Upper lobe of right lung (tissue), 1 donor: ENCODE measurements at places on chromosomes 12 and 14. TPM values are rescaled to one million over a fixed set of nuclear protein-coding genes. Genes with fewer than 3 reads are reported as not detected.

DNA sequence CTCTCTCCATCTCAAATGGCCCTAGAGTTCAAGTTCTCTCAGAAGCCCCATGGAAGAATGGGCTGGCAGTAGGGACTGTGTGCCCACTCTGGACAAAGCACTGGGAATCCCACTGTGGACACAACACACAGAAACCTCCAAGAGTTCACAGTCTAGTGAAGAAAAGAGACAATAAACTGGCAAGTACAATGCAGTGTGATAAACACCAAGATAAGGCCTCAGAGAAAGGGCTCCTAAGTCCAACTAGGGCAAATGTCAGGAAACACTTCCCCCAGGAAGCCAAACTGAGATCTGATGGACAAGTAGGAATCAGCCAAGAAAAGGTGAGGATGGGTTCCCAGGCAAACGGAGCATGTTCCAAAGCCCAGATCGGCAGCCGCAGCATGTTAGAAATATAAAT, 5.4 kb downstream of the VSIG10 start:
- no peak for DNase-seq

GRCh38 chr12:110501399-110501751, 536 bp downstream of the VPS29 start:
- no peak for DNase-seq

GRCh38 chr12:32843528-32844095, 53.0 kb downstream of the PKP2 start:
- no peak for DNase-seq

- DNase-seq: no peak
Measured at GRCh38 chr12:87670448-87670847, 358.8 kb downstream of the C12orf50 start.

The NKX2-1 gene
- 177 TPM for total RNA-seq

DNA sequence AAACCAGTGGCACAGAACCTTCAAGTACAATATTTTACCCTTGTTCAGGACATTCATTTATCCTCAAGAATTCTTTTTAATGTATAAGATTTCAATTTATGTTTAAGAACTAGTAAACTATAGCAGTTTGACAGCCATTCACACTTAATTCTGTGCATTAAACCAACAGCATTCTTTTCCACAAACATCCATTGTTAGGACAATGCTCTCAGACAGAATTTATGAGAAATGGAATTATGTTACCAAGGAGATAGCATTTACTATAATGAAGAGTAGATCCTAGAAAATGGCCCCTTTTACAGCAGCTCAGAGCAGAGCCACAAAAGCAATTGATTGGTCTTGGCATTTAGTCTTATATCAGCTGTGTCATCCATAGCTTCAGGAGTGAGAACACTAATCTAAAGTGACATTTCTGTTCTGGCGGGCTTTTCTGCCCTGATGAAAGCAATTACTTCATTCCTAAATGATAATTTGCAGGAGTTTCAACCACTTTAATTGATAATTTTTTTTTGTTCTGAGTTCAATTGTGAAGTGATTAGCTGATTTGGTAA, 268.9 kb downstream of the NPAS3 start:
- no peak for DNase-seq

DNA sequence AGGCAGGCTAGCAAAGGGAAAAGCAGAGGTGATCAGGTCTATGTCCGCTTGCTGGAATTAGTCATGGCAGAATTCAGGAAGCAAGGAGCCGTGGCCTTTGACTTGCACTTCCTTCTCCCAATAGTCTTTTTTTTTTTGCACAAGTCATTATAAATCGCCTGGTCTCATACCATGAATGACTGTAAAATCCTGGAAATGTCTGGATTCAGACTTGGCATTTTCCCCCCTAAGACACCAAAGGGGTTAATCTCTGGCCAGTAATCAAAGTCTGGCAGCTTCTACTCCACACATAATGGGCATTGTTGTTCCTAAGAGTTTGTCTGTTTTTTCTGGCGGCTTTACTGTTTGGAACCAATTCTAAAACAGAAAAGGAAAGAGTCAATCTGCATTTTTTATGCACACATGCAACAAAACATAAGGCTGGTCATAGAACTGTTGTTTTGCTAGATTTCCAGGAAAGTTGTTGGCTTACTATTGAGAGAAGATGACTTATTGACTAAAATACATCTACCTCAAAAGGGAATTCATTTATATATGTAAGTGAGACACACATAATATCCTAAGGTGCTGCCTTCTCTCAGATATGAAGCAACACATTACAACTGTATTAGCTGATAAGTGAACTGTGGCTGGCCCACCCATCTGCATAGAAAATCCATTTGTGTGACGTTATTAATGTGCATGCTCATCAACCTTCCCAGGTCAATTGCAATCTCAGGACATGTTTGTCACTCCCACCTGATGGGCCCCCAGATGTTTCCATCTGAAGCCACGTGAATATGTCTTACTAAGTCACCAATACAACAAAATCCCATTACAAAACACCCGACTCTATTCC, 157.3 kb downstream of the BTG1 start:
- DNase-seq: no peak

GRCh38 chr12:104426926-104427546, 29.7 kb upstream of the CHST11 start:
- no peak for DNase-seq

The CLEC2A gene
- not detected for total RNA-seq

The C1RL gene
- 91.6 TPM for total RNA-seq

DNA sequence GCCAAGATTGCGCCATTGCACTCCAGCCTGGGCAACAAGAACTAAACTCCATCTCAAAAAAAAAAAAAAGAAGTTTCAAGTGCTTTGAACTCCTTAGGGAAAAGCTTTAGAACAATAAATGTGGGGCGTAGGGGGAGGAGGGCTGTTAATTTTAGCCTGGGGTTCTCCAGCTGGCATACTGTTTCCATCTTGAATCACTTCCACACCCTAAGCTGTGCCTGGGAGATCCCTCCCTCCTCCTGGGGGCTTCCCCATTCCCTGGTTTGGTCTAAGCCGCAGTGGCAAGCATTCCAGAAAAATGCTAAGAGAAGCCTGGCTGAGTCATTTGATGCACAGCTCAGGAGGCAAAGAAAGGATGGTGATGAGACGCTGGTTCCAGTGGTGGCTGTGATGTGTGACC, 2.3 kb upstream of the ZNF384 start:
- DNase-seq: no peak

DNA sequence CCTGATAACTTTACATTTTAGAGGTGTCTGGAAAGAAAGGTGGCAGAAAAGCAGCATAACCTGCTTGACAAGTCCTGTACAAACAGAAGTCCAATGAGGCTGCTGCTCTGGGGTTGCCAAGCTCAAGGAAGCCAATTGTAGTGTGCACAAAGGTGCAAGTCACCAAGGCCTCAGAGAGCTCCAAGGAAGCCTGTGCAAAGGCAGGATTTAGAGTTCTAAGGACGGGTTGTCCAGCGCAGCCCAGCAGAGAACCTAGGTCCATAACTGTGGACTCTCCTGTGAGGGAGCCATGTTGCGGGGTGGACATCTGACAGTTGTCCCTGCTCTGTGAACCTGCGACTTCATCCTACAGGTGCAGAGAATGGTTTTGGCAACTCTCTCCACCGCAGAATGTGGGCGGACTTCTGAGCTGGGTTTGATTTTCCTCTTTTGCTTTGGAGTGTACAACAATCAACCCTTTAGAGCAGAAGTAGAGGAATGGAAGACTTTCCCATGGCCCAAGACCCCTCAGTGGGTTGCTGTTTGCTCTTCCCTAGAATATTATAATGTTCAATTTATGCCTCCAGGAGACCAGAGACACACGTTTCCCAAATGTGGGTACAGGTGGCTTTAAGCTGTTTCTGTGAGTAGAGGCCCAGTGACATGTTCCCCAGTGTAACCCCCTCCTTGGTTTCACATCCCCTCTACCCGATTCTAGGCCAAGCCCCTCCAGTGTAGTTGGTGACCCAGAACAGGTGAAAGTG, 81.0 kb downstream of the ETV6 start:
- DNase-seq: no peak

The KRT83 gene
- not detected for total RNA-seq

The KRT81 gene
- not detected for total RNA-seq

DNA sequence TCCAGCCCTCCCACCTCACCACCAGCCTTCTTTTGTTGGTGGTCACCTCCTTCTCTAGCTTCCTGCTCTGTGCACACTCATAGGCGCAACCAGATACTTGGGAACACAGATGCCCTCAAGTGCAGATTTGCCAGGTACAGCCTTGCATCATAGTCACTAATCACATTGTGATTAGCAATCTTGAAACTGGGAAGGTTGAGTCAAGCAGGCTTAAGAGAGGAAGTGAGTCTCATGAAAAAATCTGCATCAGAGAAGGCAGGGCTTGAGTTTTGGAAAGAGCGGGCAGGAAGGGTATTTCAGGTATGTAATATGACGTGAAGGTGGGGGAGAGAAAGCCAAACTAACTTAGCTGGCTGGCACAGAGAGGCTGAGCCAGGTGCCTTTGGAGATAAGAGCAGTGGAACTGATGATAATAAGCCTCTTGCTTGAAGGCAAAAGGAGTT, 2.7 kb upstream of the RABGGTA start:
- DNase-seq: no peak

GRCh38 chr12:71947645-71948105, 9.0 kb downstream of the TPH2 start:
- no peak for DNase-seq

DNA sequence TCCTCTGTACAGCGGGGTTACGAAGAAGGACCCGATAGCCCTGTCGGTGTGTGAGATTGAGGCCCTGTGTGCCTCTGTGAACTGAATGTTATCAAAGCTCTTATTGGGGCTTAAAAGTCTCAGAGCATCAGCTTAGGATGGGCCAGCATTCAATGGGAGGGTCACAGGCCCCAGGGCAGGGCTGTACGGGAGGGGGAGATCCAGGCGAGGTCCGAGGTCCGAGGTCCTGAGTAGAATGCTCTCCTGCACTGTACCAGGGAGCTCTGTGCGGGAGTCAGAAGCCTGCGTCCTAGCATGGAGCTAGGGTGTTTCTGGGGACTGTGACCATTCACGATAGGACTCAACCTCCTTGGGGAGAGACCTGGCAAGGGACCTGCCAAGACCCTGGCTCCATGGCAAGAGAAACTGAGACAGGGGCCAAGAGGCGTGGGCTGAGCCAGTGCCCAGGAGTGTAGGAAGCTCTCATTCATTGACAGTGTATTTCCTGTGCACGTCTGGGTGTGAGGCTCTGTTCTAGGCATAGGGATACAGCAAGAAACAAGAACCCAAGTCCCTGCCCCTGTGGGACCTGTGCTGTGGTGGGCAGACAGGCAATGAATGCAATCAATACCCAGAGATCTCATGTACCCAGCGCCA, 12.0 kb upstream of the FAM181A start:
- DNase-seq: no peak

The TOMM20L gene
- not detected for total RNA-seq

DNA sequence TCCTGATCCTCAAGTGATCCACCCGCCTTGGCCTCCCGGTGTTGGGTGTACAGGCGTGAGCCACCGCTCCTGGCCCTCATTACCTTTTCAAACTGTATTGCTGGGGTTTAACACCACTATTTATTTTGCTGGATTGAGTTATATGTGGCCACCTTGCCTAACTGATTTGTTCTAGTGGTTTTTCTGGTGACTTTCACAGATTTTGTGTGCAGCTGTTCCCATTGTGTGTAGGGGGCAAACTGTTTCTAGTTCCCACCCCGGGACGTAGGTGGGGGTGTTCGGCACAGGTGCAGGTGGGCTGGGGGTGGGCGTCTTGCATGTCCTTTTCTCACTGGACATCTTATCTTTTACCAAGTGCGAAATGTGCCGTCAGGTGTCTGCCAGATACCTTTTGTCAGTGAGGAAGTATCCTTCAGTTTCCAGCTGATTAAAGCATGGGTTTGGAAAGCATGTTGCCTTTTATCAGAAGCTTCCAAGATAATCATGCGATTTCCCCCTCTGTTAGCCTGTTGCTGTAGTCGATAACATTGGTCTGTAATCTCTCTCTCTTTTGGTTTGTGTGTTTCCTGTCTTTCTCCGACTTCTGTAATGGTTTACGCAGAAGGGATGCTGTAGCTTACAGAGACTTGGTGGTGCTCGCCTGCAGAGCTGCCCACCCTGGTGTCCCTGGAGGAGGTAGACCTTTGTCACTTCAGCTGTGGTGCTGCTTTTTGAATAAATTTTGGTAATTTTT, 33.6 kb downstream of the AACS start:
- DNase-seq: no peak

The REM2 gene
- 0.41 TPM for total RNA-seq

- no peak for DNase-seq
Measured at GRCh38 chr12:58712976-58713375, 207.3 kb downstream of the LRIG3 start.

The GNG2 gene
- 24.4 TPM for total RNA-seq

- no peak for DNase-seq
Measured at GRCh38 chr14:80475074-80475473, 263.8 kb upstream of the DIO2 start.

GRCh38 chr14:81070511-81070910, 115.1 kb downstream of the TSHR start:
- DNase-seq: no peak

- no peak for DNase-seq
Measured at GRCh38 chr14:96303981-96304380, 48.0 kb downstream of the BDKRB1 start.

GRCh38 chr14:100056964-100057795, 8.0 kb upstream of the EVL start:
- no peak for DNase-seq

DNA sequence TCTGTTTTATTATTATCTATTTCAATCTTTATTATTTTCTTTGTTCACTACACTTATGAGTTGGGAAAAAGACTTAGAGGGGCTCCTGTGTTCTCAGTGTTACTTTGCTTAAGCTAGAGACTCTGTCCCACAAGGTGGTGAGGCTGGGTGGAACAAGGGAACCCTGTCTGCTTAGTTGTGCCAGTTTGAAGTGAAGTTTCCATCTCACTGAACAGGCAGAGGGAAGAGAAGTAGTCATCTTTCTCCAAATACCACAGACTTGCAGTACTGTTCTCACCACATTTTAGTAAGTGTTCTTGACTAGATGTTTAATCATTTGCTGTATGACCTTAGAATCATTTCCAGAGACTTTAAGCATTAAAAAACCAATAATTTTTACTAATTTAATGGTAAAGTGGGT, 195.7 kb upstream of the NEDD1 start:
- DNase-seq: no peak

DNA sequence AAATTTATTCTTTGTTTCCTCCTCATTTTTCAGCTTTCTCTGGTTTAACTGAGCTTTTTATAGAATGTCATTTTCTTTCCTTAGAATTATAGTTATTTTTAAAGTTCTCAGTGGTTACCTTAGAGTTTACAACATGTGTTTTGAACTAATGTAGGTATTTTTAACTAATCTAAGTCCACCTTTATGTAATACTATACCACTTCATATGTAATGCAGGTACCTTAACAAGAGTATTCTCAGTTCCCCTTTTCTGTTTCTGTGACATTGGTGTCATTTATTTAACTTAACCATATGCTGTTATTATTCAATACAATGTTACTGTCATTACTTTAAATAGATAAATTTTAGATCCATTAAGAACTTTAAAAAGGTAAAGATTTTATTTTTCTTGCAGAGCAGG, 30.3 kb upstream of the KCNC2 start:
- DNase-seq: no peak

- no peak for DNase-seq
Measured at GRCh38 chr14:96497087-96497486, 5.1 kb upstream of the PAPOLA start.

DNA sequence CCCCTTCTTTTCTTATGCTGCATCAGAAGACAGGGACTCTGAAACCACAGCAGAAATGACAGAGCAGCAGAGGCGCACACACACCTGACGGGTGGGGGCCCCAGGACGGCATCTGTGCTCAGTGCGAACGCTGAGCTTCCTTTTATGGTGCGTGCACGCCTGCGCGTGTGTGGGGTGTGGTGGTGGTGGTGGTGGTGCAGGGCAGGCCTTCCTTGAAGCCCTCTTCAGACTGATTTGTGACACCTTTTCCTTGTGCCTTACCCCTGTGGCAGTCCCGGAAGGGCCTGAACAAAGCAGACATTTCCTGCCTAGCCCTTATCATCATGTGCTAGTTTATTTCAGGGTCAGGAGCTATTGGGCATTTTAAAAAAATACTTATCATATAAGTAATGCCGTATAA, 75.7 kb downstream of the TSPAN9 start:
- peak; percentile 38 for DNase-seq
